Mesenchymal stem cell (in vitro differentiated cells and primary cell): ENCODE measurements at places on chromosomes 16 and 17.

- no peaks in the 10 kb centered on the region for H3K4me1 ChIP-seq
- no peak for DNase-seq
- no peak overlapping the region for H3K4me3 ChIP-seq
- H3K36me3 ChIP-seq = peaks cover 38% of the 10 kb centered on the region
- no peak overlapping the region for H3K27ac ChIP-seq
Observed at GRCh38 chr17:3029213-3029913, 34.0 kb downstream of the OR1D5 start.

DNA sequence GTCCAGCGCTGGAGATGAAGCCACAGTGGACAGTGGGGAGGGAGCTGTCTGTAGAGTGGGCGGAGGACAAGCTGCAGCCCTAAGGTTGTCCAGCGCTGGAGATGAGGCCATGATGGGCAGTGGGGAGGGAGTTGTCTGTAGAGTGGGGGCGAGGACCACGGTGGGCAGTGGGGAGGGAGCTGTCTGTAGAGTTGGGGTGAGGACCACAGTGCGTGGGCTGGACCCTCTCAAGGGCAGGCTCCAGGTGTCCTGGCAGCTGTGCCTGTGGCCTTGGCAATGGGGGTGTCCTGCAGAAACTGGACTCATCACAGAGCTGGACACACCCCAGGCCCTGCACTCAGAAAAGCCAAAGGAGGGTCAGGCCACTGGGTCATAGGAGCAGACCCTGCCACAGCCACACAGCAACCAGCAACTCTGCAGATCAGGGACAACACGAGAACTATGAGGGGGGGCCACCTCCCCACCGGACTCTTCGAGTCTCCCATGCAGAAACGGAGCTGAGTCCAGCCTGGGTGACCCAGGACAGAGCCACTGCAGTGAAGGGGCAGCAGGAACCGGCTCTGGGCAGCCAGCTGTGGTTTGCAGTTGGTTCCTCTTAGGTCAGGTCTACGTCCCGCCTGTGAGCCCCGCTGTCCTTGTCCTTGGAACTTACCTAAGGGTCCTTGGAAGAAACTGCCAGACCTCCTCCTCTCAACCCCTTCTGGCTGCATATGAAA lies 33.4 kb upstream of the CBFA2T3 start:
- H3K4me1 ChIP-seq = no peaks in the 10 kb centered on the region
- no peak overlapping the region for H3K4me3 ChIP-seq
- DNase-seq = no peak
- H3K27ac ChIP-seq = no peak overlapping the region

- H3K4me3 ChIP-seq = no peak overlapping the region
- peaks cover 4% of the 10 kb centered on the region for H3K27me3 ChIP-seq
- no peaks in the 10 kb centered on the region for H3K4me1 ChIP-seq
- DNase-seq = peak; percentile 62
- H3K27ac ChIP-seq = no peak overlapping the region
Observed at GRCh38 chr16:13866073-13866472, 53.9 kb upstream of the ERCC4 start.

DNA sequence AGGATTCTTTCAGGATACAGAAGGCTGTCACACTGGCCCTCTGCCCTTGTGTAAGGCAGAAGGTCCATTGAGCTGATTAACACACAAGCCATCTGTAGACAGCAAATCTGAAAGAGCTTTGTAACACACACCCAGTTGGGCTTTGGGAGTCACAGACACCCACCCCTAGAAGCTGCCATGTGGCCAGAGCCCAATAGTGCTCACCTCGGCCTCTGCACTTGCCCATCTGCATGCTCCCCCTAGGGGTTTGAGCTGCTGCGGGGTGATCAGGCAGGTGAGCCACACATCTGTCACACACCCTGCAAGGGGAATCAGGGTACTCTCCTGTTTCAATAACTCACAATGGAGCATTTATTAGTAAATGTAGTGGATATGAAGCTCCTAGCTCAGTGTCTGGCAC lies 138.3 kb downstream of the CHD9NB start:
- H3K27ac ChIP-seq = no peak overlapping the region
- no peaks in the 10 kb centered on the region for H3K4me1 ChIP-seq
- H3K27me3 ChIP-seq = no peaks in the 10 kb centered on the region

- no peak for DNase-seq
- no peaks in the 10 kb centered on the region for H3K4me1 ChIP-seq
- H3K36me3 ChIP-seq = no peaks in the 10 kb centered on the region
- H3K27ac ChIP-seq = no peak overlapping the region
Observed at GRCh38 chr17:55366020-55366481, 55.6 kb downstream of the MMD start.

GRCh38 chr16:10552281-10552680 lies 28.1 kb downstream of the EMP2 start:
- no peak for DNase-seq
- no peak overlapping the region for H3K4me3 ChIP-seq
- no peaks in the 10 kb centered on the region for H3K4me1 ChIP-seq
- H3K27me3 ChIP-seq = no peaks in the 10 kb centered on the region

DNA sequence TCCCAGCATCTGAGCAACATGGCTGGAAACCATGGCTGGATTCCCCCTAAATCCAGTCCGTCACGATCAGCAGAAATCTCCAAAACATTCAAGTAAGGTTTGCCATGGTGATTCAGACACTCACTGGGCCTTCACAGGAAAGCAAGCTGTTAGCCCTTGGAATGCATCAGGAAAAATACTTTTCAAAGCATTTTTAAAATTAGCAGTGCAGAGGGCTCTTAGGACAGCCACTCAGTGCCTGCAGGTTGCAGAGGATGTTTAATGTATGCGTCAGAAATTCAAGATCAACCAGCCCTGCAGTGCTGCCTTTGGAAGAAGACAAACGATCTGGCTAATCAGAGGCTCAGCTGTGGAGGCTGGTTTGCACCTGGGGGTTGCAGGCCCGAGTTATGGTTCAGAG lies 50.3 kb downstream of the FOXL1 start:
- H3K36me3 ChIP-seq = peaks cover 3% of the 10 kb centered on the region
- H3K4me1 ChIP-seq = peaks cover 11% of the 10 kb centered on the region

- H3K4me3 ChIP-seq = no peak overlapping the region
- no peaks in the 10 kb centered on the region for H3K36me3 ChIP-seq
- no peak overlapping the region for H3K27ac ChIP-seq
- H3K27me3 ChIP-seq = no peaks in the 10 kb centered on the region
- no peak for DNase-seq
- no peaks in the 10 kb centered on the region for H3K4me1 ChIP-seq
Observed at GRCh38 chr17:51510940-51511339, 250.6 kb downstream of the UTP18 start.

DNA sequence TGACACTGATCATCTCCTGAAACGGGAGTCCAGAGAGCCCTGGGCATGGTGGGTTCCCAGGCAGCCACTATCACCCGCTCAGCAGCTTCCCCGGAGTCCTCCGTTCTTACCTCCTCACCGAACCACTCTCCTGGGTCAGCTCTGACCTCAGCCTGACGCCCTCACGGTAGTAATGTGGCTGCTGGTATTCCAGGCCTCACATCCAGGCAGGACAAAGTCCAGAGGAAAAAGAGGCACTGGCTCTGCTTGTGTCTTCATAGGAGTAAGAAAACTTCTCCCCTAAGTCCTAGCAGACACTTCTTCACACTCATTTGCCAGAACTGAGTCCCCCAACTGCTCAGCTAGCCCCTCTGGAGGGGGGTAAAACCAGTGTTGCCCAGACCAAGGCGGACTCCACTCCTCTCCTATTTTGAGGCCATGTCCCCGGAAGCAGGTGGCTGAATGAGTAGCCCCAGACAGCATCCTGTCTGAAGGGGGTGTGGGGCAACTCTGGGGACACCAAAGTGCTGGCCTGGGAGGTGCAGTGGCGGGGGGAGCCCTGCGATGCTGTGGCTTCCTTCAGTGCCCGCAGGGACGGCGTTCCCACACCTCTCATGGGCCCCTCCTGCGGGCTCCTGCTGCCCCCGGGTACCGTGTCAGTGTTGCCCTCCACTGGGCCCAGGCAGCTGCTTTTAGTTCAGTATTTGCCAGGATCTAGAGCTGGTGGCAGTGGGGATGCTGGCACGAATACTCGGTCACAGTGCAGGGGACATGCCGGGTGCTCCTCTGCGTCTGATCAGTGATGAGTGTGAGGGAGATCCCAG lies 5.4 kb downstream of the FSCN2 start:
- H3K4me1 ChIP-seq = peaks cover 19% of the 10 kb centered on the region
- peaks cover 20% of the 10 kb centered on the region for H3K27me3 ChIP-seq
- H3K27ac ChIP-seq = no peak overlapping the region
- DNase-seq = no peak

DNA sequence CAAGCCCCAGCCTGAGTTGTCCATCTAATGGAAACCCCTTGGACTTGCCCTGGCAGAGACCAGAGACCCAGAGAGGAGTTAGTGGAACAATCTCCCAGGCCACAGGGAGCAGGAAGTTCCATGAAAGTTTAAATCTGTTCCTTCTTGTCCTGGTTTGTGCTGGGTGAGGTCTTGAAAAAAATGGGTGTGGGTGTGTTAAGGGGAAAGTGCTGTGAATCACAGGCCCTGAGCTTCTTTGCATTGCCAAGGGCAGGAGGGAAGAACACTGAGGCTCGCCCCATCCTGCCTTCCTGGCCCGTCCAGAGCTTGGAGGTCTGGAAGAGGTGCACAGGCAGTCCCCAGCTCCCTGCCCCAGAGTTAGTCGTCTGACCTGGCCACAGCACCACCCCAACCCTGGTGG lies 2.3 kb downstream of the ADORA2B start:
- peak overlapping the region; percentile 13 for H3K27ac ChIP-seq
- peak; percentile 34 for DNase-seq
- peaks cover 19% of the 10 kb centered on the region for H3K36me3 ChIP-seq
- H3K4me3 ChIP-seq = peak overlapping the region; percentile 84

GRCh38 chr16:31138621-31139578 lies 3.4 kb upstream of the PRSS8 start:
- peaks cover 8% of the 10 kb centered on the region for H3K27me3 ChIP-seq
- H3K27ac ChIP-seq = no peak overlapping the region
- no peak overlapping the region for H3K4me3 ChIP-seq
- H3K36me3 ChIP-seq = no peaks in the 10 kb centered on the region
- H3K4me1 ChIP-seq = peaks cover 33% of the 10 kb centered on the region
- peak; percentile 18 for DNase-seq

- DNase-seq = no peak
- no peak overlapping the region for H3K4me3 ChIP-seq
- H3K27me3 ChIP-seq = no peaks in the 10 kb centered on the region
- peaks cover 11% of the 10 kb centered on the region for H3K4me1 ChIP-seq
- peak overlapping the region; percentile 69 for H3K27ac ChIP-seq
- no peaks in the 10 kb centered on the region for H3K36me3 ChIP-seq
Observed at GRCh38 chr16:83819361-83819760, 11.6 kb downstream of the HSBP1 start.

DNA sequence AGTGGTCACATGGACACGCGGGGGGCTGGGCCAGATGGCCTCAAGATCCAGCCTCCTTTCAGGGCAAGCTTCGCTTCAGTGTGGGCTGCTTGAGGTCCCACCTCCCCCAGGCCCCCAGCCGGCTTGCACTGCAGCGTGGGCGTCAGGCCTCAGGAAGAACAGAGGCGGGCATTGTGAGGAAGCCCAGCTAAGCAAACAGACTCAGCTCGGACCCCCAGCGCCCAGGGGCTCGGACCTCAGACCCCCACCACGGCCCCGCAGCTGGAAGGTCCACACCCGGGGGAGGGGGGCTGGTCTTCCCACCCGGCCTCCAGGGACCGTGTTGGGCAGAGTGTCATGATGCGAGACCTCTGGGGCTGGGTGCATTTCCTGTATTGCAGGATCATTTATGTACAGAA lies 24.7 kb upstream of the ZNF469 start:
- no peak overlapping the region for H3K4me3 ChIP-seq
- H3K27ac ChIP-seq = no peak overlapping the region
- no peak for DNase-seq
- H3K27me3 ChIP-seq = peaks cover 42% of the 10 kb centered on the region
- H3K4me1 ChIP-seq = peaks cover 8% of the 10 kb centered on the region
- H3K36me3 ChIP-seq = no peaks in the 10 kb centered on the region
